ENCODE measurements at places on chromosomes 5 and 9.
A peak's percentile ranks its signal among the peaks of the same experiment; 100 is the strongest.

DNA sequence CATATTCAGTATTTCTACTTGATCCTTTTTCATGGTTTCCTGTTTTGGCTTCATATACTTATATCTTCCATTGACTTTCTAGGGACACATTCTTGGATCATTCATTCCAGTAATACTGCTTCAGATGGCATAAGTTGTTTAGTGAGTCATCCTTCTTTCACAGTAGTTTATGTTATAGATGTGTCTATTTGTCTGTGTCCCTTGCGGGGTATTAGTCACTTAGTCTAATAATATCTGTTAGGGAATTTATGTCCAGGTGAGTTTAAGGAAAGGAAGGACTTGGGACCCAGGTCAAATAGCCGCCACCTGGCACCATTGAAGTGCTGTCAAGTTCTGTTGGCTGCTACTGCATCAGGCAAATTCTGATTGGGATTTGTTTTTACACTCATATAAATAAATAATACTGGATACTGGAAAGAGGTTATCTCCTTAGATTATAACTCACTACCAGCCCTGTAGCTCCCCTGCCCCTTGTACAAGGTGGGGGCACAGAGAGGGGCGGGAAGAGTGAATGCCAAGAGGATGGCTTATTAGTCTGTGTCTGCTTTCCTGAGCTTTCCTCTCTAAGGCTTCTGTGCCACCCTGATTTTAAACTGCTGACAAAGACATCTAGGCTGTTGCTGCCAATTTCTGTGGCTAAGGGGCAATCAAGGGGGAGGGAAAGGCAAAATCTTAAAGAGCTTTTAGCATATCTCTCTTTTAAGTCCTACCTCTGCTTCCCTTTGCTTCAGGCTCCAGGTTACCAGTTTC, 64.9 kb downstream of the CDC42SE2 start:
- DNase-seq: peak; percentile 39

DNA sequence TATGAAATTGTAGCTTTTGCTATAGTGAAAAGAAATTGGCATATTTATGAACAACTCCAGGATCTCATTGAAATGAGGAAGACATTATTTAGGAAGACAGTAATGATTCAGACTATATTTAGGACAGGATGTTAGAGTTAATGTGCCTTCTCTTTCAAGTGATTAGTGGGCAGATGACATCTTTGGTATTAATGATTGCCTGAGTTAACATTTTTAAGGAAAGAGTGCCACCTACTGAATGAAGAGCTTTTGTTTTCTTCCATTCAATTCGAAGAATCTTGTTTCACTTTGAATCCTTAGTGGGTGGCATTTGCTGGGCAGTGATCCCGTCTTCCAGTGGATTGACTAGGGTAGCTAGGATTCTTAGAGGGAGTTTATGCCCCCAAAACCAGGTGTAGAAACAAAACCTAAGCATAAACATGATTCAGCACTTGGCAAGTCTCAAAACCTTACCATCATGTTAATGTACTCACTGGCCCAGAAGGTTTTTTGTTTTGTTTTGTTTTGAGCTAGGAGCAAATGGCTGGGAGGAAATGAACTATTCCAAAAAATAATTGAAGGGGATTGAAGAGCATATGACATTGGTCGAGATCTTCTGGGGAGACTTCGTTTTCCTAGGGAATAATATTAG, 23.2 kb downstream of the MAP3K1 start:
- DNase-seq: peak; percentile 79

- DNase-seq: no peak
Measured at GRCh38 chr5:82448374-82448773, 170.2 kb upstream of the RPS23 start.

DNA sequence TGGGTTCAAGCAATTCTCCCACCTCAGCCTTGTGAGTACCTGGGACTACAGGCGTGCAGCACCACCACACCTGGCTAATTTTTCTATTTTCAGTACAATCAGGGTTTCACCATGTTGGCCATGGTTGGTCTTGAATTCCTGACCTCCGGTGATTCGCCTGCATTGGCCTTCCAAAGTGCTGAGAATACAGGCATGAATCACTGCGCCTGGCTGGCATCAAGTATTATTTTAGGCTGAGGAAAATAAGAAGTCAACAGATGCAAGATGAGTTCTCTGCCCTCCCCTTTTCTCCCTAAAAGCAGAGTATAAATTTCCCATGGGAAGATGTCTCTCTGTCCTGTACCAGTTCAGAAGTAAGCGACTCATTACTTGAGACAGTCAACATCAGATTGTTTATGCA, 71.5 kb downstream of the ELAVL2 start:
- no peak for DNase-seq

DNA sequence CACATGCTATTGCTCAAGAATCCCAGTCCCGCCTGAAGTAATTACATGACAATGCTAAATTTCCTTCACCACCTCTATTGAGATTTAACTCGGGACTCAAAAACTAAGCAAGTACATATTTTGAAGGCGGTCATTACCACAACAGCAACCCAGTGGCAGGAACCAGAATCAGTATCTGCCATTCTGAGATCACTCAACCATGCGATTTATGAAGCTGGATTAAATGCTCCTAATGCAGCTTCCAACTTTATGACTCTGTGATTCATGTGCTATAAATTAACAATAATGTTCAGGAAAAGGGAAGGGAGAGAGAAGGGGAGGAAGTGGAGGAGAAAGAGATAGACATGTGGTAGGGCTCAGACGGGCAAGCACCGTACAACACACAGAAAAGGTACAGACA, 194.7 kb downstream of the DNAH5 start:
- no peak for DNase-seq

DNA sequence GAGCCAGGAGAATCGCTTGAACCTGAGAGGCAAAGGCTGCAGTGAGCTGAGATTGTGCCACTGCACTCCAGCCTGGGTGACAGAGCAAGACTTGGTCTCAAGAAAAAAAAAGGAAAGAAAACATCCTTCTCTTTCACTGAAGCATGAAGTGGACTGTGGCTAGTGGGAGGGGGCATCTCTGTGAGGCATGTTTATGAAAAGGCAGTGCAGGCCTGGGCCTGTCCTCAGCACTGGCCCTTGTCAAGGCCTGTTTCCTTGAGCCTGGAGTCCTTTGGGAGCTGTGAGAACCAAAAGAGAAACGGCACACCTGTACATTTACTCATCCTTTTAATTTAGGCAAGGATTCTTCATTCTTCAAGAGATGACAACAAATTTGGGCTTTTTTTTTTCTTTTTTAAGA, 18.3 kb upstream of the FUBP3 start:
- DNase-seq: no peak

DNA sequence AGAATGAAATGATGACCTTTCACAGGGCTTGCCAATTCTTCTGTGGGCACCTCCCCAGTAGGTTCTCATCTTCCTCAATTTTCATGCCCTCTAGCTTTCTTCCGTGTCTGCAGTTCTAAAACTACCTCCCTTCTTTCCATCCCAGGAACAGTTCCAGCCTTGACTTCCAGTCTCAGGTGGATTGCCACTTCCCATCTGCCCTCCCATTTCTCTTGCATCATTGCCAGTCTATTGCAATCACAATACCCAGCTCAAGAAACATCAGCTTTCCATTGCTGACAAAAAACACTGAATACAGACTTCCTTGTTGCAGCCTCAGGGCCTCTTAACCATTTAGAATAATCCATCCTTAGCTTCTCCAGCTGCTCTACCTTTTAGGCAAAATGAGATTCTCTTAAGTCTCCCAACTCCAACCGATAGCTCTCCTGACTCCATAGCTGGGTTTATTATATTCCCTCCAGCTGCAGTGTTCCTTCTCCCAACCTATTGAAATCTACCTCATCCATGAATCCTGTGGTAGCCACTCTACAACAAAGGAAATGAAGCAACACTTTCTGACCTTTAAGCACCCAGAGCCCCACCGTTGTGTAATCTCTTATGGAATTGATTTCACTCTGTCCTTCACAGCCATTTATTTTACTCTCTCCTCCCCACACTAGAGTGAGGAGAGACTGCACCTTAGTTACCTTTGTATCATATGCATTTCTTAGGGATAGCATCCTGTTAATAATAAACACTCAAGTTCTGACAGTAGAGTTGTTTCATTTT, 75.6 kb upstream of the PCA3 start:
- peak; percentile 20 for DNase-seq

DNA sequence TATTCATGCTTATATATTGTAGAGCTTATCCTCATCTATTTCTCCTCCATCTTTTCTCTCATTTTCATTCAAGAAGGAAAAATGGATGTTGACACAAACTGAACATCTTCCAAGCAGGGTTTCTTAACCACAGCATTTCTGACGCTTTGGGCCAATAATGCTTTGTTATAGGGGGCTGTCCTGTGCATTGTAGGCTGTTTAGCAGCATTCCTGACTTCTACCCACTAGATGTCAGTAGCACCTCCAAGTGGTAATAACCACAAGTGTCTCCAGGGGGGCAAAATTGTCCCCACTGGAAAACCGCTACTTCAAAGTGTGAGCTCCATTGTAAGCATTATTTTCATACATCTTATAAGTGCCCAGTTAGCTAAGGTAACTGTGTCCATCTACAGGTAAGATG, 2.6 kb upstream of the TXNDC8 start:
- peak; percentile 45 for DNase-seq

GRCh38 chr5:124858612-124859011, 112.2 kb upstream of the ZNF608 start:
- DNase-seq: no peak

DNA sequence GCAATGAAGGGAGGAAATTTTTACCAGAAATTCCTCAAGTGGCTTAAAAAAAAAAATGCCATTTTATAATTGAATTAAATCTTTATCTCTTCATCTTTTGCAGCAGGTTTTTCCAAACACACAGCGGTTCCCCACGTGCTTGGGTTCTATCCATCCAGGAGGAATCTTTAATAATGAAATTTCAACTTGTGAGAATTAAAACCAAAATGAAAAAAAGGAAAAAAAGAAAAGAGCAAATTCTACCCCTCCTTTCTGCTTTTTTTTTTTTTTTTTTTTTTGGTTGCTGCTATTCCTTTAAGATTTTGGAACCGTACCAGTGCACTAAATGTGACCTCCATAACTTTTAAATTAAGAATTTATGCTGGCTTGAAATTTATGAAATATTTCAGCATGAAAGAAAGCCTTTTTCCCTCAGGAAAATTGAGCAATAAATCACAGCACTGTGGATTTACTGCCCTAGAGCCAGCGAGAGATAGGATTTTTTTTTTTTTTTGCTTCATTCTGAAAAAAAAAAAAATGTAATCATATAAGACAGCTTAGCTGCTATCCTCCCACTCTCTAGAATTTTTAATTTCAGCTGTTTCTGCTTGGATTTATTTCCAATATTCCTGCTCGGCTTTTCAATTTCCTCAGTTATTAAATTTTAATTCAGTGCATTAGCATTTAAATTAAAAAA, 88.5 kb downstream of the ZNF618 start:
- DNase-seq: peak; percentile 56

Data from cardiac fibroblast (primary cell).